Uterus (tissue), 4 donors: ENCODE measurements at places on chromosomes 12 and 14. TPM values are rescaled to one million over a fixed set of nuclear protein-coding genes. Genes with fewer than 3 reads are reported as not detected.
A peak's percentile ranks its signal among the peaks of the same experiment; 100 is the strongest.

GRCh38 chr12:61043838-61044237 lies 1216.4 kb upstream of the USP15 start:
- no peak for DNase-seq

C12orf43 gene
- 23.5 TPM for total RNA-seq

GRCh38 chr12:87861791-87862190 lies 167.4 kb downstream of the C12orf50 start:
- no peak for DNase-seq

GRCh38 chr12:124394462-124395128 lies 99.7 kb downstream of the RFLNA start:
- no peak for DNase-seq

DNA sequence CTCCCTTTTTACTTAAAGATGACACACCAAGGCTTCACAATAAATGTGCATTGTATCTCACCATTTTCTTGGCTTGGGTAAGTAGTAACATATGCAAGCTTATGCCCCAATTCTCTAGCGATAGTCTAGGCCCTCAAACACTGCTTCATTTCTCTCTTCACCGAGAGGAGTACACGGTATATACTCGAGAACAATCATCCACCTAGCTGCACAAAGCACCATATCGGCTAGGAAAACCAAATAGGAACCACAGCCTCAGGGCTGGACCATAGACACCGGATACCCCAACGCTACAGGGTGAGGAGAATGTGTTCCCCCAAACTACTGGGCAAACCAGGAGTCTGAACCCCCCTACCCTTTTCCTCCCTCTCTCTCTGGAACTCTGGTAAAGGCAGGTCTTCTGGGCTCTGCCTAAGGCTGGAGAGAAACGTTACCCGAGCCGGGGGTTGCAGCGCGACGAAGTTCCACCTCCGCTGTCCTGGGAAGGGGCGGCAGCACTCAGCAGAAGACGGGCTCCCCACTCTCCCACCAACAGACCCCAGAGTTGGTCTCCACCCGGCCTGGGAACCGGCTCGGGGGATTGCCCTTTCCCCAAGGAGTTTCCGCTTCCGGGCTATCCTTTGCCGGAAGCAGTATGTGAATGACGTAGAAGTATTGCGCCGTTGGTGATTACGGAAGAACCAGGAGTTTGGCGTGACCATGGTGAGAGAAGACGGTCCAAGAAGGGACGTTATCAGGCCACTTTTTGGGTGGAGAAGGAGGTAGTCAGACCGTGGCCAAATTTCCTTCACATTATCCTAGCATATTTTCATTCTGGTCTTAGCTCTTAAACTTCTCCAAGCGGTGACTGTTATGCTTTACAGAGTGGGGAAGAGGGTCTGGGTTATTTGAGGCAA lies at the start of the genes AREL1 and FCF1:
Gene AREL1 (minus strand): TSS at position 582 of the 896 bp plus-strand sequence. CDS start 27,465 bp downstream, outside the sequence.
Gene FCF1 (plus strand): TSS at position 646 of the 896 bp plus-strand sequence. CDS start 54 bp downstream, at position 700.
- peak; percentile 85 for DNase-seq

GRCh38 chr12:6274231-6275221 lies 36.0 kb upstream of the PLEKHG6 start:
- DNase-seq = no peak

GRCh38 chr12:32043928-32044549 lies 62.6 kb upstream of the BICD1 start:
- DNase-seq = no peak

RD3L gene
- not detected for total RNA-seq

BEGAIN gene
- 2.6 TPM for total RNA-seq

GRCh38 chr12:13505224-13505623 lies 308.7 kb downstream of the EMP1 start:
- DNase-seq = no peak

DNA sequence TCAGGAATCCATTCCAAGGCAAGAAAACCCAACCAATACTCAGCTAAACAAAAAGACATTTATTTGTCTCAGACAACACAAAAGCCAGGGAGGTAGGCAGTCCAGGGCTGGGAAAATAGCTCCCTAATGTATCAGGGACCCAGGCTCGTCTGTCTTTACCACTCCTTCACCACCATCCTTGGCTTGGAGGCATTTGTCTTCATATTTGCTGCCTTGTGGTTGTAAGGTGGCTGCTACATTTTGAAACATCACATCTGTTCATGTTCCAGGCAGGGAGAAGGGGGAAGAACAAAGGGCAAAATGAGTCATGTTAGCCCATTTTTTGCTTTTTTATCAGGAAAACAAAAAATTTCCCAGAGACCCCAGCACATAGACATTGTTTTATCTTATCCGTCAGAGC lies 44.8 kb upstream of the PCED1B start:
- no peak for DNase-seq

DNA sequence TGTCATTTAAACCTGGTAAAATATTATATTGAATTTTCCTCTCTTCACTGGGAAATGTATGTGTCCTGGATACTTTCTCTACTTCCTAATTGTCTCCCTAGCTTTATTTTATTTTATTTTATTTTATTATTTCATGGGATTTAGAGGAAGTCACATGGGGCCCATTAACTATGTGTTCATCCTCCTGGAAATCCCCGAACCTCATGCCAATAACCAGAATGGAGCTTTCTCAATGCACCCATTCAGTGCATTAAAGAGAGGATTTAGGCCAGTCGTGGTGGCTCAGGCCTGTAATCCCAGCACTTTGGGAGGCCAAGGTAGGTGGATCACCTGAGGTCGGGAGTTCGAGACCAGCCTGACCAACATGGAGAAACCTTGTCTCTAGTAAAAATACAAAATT lies 1.3 kb upstream of the RPGRIP1 start:
- no peak for DNase-seq

GRCh38 chr14:36054353-36055051 lies 122.0 kb downstream of the PTCSC3 start:
- DNase-seq = no peak

GLIPR1L2 gene
- total RNA-seq = not detected

DNA sequence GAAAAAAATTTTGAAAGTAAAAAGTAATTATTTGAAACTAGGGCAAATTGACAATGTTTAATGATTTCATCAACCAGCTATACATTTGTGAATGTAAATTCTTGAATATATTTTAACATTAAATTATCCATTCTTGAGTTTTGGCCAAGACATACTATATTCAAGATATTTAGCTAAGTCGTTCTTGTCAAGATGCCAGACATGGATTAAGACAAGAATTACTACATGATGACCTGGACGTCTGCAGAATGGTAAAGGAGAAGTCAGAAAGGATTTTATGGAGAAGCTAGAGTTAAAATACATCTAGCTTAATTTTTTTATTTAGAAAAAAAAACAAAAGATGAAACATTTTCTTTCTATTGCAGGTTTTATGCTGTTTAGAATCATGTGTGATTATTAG lies 255.8 kb downstream of the TMTC2 start:
- no peak for DNase-seq

GRCh38 chr14:60989599-60989998 lies 8.6 kb downstream of the SLC38A6 start:
- DNase-seq = no peak
